Neuronal stem cell (in vitro differentiated cells): ENCODE measurements at places on chromosomes 5 and 9.

DNA sequence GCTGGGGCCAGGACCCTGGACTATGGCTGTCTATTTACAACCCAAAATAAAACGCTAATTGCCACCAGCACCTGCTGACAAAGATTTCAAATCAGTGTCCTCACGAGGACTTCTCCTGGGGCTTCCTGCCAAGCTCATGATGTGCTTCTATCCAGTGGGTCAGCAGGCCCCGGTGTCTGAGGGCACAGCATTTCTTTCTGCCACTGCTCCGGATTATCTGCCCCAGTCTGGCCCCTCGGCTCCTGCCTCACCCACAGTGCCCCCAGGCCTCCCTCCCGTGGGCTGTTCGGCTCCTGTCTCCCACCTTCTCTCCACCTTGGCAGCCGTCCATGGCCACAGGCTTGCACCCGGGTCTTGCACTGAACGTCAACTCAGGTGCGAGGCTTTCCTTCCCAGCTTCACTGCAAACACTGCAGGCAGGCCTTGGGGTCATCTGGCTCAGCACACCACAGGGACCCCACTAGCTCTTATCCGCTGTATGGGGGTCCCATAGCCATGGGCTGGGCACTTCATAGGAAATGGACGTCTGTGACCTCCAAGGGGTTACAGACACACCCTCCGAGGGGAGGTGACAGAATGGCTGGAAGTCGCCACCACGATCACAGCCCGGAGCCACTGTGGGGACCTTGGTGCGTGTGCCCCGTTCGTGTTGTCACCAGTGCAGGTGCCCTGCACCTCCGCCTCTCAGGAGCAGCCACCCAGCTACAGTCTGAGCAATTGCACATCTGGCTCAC, 43.8 kb upstream of the FCN1 start:
- DNase-seq: no peak
- H3K4me1 ChIP-seq: no peaks in the 10 kb centered on the region
- no peaks in the 10 kb centered on the region for H3K27me3 ChIP-seq
- H3K4me3 ChIP-seq: no peak overlapping the region

DNA sequence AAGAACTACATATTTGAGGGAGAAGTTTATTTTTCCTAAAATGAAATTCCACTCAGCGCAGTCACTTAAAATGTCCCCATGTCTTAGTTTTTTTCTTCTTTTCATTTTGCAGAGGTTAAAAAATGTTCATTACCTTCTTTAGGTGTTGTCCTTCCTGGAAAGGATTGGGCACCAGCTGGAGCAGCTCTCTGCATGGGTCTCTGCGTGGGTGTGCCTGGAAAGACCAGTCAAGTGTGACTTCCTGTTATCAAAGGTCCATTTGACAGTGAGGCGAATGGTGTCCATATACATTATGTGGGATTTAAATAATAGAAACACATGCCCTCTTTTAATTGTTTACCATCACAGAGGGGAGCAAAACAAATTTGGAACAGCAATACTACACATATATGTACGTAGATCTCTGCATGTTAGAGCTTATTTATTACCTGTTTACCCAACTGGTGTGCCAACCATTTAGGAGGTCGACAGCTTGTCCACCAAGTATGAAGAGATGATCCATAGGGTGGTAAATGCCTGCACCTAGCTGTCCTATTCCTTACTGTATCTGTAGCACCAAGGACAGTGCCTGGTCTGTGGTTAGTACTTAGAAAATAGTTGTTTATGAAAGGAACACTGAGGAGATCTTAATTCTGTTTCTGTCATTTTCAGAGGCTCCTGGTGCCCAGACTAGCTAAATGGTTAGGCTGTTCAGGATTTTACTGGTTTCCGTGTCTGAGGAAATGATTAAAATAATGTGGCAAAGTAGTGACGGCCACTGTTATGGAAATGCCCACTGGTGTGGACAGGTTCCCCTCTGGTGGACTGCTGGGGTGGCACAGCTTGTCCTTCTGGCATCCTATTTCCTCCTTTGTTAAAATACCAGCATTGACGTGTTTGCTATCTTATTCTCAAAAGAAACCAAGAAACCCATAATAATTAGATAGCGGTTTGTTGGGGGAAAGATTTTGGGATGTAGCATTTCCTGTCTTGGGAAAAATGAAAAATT, 200.4 kb downstream of the MAST4 start:
- no peaks in the 10 kb centered on the region for H3K36me3 ChIP-seq
- no peak overlapping the region for H3K27ac ChIP-seq
- H3K4me3 ChIP-seq: no peak overlapping the region
- no peak for DNase-seq

GRCh38 chr9:80156756-80157472, 585.1 kb downstream of the TLE4 start:
- DNase-seq: no peak
- no peaks in the 10 kb centered on the region for H3K36me3 ChIP-seq
- H3K27ac ChIP-seq: no peak overlapping the region
- H3K4me1 ChIP-seq: no peaks in the 10 kb centered on the region
- H3K4me3 ChIP-seq: no peak overlapping the region

- no peak overlapping the region for H3K4me3 ChIP-seq
- no peaks in the 10 kb centered on the region for H3K36me3 ChIP-seq
- no peak overlapping the region for H3K27ac ChIP-seq
- no peak for DNase-seq
- no peaks in the 10 kb centered on the region for H3K4me1 ChIP-seq
Observed at GRCh38 chr5:31976169-31976568, 197.9 kb downstream of the GOLPH3 start.
